ENCODE measurements at places on chromosomes 5 and 9.

DNA sequence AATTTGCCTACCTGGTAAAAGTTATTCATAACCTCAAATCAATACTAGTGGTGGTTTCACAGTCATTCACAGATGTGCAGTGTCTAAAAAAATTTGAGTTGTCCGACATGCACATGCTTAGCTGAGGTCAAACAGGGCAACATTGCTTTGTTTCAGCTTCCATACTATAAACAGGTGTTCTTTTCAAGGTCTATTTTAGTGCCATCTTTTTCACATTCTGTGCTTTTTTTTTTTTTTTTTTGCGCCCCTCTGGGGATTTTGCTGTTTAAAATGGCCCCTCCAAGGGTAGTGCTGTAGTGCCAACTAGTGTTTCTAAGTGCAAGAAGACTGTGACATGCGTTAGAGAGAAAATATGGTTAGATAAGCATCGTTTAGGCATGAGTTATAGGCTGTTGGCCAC, 14.5 kb downstream of the PHAX start:
- no peak for DNase-seq

DNA sequence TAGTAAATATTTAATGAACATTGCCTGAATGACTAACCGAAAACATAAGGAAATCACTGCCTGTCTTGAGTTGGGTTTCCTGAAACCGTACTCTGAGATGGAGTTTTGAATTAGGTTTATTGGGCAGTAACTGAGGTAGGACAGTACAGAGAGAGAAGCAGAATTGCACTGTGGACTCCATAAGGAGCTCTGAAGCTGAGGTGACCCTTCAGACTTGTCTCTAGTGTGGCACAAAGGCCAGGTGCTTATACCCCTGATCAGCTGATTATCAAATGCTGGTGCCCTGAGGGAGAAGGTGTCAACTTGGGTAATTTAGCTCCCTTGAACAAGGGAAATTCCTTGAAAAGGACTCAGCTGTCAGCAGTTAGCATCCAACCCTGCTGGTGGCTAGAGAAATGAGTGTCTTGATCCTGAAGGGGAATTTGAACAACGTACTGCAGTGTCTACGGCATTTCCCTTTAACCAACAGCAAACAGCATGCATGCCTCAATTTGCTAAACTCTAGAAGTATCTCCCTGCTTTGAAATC, 135.0 kb upstream of the SMARCA2 start:
- no peak for DNase-seq

DNA sequence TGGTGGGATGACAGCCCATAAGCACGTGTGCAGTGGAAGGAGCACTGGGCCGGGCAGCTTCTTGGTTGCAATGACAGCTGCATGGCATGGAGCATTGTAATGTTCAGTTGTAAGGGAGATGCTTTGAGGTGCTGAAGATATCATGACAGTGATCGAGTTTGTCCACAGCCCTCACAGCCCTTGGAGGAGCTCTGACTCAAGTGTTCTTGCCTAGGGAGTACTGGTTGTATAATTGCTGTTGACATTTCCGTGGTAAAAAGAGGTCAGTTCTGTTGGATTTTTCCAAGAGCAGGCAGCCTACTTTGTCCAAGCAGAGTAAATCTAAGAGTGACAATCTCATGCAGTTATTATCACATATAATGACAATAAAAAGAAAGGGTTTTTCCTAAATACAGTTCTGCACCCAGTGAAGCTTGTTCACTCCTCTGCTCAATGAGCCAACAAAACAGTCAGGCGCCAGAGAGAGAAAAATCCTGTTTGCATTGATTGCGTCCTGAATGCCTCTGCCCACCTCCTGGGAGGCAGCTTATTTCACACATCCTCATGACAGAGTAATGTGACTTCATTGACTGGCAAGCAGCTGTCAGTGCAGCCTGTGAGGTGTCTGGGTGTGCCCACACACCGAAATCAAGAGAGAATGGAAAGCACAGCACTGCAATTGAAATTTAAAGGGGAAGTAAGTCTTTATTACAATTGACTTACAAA, 248.0 kb downstream of the NTRK2 start:
- DNase-seq: no peak

GRCh38 chr5:179730852-179731251, 1.8 kb upstream of the MAML1 start:
- no peak for DNase-seq
